ENCODE measurements at places on chromosomes 4 and X.

DNA sequence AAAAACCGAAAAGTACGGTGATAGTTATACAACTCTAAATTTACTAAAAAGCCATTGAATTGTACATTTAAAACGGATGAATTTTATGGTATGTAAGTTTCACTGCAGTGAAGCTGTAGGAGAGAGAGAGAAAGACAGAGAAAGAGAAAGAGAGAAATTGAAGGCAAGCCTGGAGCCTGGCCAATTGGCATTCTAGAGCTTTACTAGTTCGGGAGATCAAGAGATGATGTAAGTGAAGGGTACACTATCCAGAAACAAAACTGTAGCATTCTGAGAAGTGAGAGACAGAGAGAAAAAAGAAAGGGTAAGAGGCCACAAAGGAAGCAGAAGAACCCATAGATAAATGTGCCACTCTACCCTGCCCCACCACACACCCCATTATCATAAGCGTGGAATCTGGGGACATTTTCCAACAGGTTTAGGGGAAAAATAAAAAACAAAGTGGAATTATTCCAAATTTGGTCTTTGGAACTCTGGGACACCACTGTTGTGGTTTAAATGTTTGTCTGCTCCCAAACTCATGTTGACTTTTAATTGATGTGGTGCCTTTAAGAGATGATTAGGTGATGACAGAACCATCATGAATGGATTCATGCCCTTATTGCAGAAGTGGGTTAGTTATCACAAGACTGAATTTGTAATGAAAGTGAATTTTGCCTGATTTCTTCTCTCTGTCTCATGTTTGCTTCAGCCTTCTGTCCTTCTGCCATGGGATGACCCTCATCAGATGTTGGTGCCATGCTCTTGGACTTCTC, 123.0 kb upstream of the PLS3 start:
- no peak overlapping the region for H3K4me3 ChIP-seq
- H3K4me1 ChIP-seq: no peaks in the 10 kb centered on the region
- DNase-seq: no peak
- no peaks in the 10 kb centered on the region for H3K27me3 ChIP-seq
- no peak overlapping the region for H3K27ac ChIP-seq

- no peak for DNase-seq
- no peak overlapping the region for H3K27ac ChIP-seq
- no peak overlapping the region for H3K4me3 ChIP-seq
- H3K36me3 ChIP-seq: no peaks in the 10 kb centered on the region
- H3K27me3 ChIP-seq: no peaks in the 10 kb centered on the region
Observed at GRCh38 chrX:103431316-103431715, 55.0 kb downstream of the BEX3 start.

DNA sequence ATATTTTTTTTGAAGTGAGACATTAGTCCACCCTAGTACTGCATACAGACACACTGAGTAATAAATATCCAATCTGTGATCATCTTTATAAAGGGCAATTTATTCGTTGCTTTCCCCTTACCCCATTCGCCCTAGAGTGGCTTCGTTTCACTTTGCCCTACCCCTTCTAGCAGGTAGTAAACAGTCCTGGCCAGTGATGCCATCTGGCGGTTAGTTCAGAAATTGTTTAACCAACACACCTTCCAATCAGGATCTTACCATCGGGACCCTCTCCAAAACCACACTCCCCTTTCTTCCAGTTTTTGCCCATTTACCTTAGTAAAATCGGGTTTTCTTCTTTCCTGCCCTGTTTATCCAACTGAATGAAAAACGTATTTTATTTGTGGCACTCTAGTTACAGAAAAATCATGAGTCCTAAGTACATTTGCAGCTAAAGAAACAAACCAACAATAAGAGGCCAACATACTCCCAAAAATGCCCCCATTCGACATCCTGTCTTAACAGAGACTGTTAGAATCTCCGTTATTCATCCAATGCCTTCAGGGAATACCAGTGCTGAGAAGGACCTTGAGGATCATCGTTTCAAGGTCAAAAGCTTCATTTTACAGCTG, 2.2 kb downstream of the PPA2 start:
- DNase-seq: peak; percentile 16
- H3K4me3 ChIP-seq: peak overlapping the region; percentile 95
- peak overlapping the region; percentile 99 for H3K27ac ChIP-seq
- no peaks in the 10 kb centered on the region for H3K36me3 ChIP-seq

DNA sequence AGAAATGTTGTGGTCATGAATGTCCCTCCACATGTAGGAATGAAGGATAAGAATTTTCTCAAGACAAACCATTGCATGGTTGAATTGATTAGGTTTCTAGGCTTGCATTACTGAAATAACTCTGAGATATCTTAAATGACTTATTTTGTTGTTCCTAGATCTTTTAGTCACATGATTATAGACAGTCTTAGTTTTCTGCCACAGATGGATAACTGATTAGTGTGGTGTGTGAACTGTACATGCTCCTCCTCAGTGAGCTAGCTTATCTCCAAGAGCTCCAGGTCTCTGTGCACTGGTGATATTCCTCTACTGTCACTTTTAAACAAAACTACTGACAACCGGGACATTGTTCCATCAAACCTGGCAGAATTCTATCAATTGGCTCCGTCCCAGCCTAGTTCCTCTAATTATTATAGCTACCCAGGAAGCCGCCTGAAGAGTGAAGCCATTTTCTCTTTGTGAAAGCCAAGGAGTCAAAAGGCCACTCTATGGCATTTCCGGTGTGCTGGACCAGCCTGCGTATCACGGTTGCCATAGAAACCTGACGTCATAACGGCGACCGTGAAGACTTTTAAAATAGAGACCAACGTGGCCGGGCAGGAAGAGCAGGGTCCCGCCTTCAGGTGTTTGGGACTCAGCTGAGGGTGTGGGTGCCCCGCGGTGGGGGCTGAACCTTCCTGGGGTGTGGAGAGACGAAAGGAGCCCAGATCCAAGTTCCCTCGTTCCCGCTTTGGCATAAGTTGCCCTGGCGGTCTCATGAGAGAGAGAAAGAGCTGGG, 28.1 kb downstream of the BEX3 start:
- H3K4me1 ChIP-seq: peaks cover 5% of the 10 kb centered on the region
- peak overlapping the region; percentile 73 for H3K4me3 ChIP-seq
- no peaks in the 10 kb centered on the region for H3K36me3 ChIP-seq
- H3K27me3 ChIP-seq: no peaks in the 10 kb centered on the region
- DNase-seq: peak; percentile 49

DNA sequence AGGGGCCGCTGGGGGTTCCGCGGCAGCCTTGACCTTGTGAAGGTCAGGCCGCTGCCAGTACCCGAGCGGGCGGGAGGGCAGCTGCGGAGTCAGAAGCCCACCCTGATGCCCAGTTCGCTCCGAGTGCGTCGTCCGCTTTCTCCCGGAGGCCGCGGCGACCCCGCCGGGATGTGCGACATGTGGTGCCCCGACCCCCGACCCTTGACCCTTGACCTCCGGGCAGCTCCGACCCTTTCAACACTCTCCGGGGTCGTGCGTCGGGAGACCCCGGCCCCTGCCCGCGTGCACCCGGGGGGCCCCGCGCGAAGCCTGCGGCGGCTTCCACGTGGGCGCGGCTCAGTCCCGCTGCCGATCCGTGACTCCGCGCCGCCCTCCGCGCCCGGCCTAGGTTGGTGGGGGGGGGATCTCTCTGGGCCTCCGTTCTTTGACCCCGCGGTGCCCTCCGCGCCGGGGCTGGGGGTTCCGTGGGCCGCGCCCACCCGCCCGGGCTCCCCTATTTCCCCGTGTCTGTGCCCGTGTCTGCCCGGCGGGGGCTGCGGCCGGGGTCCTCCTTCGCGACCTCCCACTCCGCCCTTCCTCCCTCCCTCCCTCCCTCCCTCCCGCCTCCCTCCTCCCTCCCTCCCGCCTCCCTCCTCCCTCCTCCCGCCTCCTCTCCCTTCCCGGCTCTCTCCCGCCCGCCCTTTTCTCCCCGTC, 609 bp upstream of the SLC25A6 start:
- peak overlapping the region; percentile 94 for H3K27ac ChIP-seq
- H3K27me3 ChIP-seq: no peaks in the 10 kb centered on the region
- DNase-seq: no peak
- H3K4me1 ChIP-seq: peaks cover 17% of the 10 kb centered on the region
- peaks cover 28% of the 10 kb centered on the region for H3K36me3 ChIP-seq
- peak overlapping the region; percentile 93 for H3K4me3 ChIP-seq

DNA sequence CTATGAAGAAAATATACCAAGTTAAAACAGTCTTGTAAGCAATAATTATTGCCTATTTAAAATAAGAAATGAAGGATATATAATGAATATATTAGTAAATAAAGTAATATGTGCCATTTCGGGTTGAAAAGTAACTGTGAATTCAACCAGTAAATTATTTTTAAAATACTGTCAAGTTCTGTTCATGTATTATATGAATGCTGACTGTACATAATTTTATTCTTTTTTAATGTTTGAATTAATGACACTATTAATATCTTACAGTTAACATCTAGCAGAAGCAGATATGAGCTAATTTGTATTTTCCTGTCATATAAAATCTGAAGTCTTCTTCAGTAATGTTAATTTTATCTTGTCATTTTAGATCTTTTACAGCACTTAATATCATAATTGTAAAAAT, 632.9 kb downstream of the CCSER1 start:
- DNase-seq: no peak
- H3K4me1 ChIP-seq: no peaks in the 10 kb centered on the region
- H3K27ac ChIP-seq: no peak overlapping the region
- H3K36me3 ChIP-seq: no peaks in the 10 kb centered on the region

GRCh38 chrX:109709129-109709631, 23.9 kb downstream of the ACSL4 start:
- no peaks in the 10 kb centered on the region for H3K27me3 ChIP-seq
- no peak overlapping the region for H3K4me3 ChIP-seq
- no peak for DNase-seq
- H3K4me1 ChIP-seq: peaks cover 15% of the 10 kb centered on the region
- no peak overlapping the region for H3K27ac ChIP-seq

DNA sequence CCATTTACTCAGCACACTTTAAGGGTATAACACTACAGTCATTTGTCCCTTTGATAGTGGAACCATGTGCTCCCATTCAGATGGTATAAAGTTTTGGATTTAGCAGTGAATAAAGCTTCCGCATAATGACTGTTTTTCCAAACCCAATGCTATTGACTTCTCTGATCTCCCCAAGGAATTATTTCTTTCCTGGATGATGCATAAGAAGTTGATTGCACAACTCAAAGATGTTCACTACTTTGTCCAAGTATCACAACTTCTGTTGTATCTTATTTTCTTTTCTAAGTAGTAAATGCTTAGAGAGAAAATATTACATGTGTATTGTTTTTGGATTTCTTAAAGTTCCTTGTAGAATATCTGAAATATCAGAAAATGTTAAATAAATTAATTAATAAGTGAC, 300.2 kb downstream of the GPM6A start:
- DNase-seq: no peak
- H3K27ac ChIP-seq: no peak overlapping the region
- no peaks in the 10 kb centered on the region for H3K27me3 ChIP-seq
- H3K36me3 ChIP-seq: no peaks in the 10 kb centered on the region
- H3K4me3 ChIP-seq: no peak overlapping the region

DNA sequence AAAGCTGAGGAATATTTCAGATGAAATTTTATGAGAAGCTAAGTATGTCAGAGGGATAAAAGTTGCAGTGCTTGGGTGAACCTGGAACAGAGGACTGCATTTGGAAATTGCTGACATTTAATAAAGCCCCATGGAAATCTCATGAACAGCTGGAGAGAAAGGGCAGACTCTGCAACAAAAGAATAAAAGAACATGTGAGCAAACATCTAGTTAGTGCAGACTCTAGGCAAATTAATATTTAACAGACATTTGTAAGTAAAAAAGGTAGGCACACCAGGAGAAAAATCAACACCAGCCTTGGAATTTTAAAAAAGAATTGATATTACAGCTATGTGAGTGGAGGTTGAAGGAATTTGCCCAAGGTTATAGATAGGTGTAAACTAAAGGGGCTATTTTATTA, 114.6 kb upstream of the PUDP start:
- no peak overlapping the region for H3K4me3 ChIP-seq
- no peaks in the 10 kb centered on the region for H3K36me3 ChIP-seq
- DNase-seq: no peak
- H3K27ac ChIP-seq: no peak overlapping the region
- no peaks in the 10 kb centered on the region for H3K4me1 ChIP-seq

- H3K4me3 ChIP-seq: no peak overlapping the region
- H3K27ac ChIP-seq: peak overlapping the region; percentile 43
- peaks cover 45% of the 10 kb centered on the region for H3K36me3 ChIP-seq
- H3K4me1 ChIP-seq: peaks cover 15% of the 10 kb centered on the region
- no peaks in the 10 kb centered on the region for H3K27me3 ChIP-seq
- DNase-seq: peak; percentile 39
Observed at GRCh38 chr4:2745981-2746806, 9.9 kb downstream of the TNIP2 start.

GRCh38 chr4:83212041-83212851, 72.4 kb downstream of the COQ2 start:
- DNase-seq: no peak
- H3K27me3 ChIP-seq: no peaks in the 10 kb centered on the region
- H3K27ac ChIP-seq: no peak overlapping the region
- no peak overlapping the region for H3K4me3 ChIP-seq
- no peaks in the 10 kb centered on the region for H3K4me1 ChIP-seq

GRCh38 chr4:14178421-14178820, 550.9 kb upstream of the BOD1L1 start:
- no peak for DNase-seq
- H3K36me3 ChIP-seq: no peaks in the 10 kb centered on the region
- H3K27me3 ChIP-seq: no peaks in the 10 kb centered on the region
- H3K27ac ChIP-seq: no peak overlapping the region
- no peak overlapping the region for H3K4me3 ChIP-seq

DNA sequence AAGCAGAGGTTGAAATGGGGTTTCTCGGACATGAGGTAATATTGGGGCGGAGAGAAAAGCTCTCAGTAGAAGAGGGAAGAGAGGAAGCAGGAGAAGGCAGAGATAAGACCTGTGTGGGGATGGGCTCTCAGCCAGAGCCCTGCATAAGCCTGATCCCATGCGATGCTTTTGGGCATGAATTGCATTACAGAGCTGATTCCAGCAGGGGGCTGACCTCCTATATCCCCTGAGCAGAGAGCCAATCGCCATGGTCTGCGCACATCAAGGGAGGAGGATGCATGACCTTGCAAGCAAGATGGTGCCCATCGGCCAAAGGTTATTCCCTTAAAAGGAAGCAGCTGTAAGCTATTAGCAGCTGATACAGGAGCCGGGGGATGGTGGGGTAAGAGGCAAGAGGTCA, 7.6 kb downstream of the ANOS1 start:
- no peaks in the 10 kb centered on the region for H3K4me1 ChIP-seq
- DNase-seq: no peak
- no peak overlapping the region for H3K4me3 ChIP-seq
- no peaks in the 10 kb centered on the region for H3K27me3 ChIP-seq
- H3K36me3 ChIP-seq: no peaks in the 10 kb centered on the region

Data from thoracic aorta (tissue), 2 donors.